SK-MEL-5 (cell line): ENCODE measurements at places on chromosomes 2 and 18. TPM values are rescaled to one million over a fixed set of nuclear protein-coding genes. Genes with fewer than 3 reads are reported as not detected.
A peak's percentile ranks its signal among the peaks of the same experiment; 100 is the strongest.

DNA sequence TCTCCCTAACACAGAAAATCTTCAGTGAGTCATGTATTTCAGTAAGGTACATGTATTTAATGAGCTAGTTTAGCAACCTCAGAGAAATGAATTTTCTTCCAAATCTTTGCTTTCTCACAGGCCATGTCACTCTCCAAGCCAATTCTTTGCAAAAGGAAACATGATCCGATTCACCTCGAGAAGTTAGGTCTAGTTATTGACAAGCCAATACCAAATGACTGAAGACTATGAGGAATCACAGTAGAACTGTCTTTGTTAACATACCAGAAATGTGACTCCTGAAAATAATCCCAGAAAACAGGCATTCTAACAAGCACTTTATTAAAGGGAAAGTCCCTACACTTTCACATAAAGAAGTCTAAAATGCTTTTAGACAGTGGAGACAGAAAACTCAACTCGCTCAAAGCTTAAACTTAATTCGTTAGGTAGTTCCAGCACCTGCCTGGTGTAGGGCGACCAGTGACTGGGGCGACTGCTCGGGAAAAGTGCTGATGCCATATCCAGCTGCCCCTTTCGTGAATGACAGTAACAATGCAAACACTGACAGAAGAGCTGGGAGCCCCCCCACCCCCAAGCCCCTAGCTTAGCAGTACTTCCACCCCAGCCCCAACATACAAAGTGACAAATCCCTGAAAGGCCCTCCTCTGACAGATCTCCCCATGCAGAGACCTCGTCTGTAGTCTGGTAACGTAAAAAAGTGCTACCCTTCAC, 1.8 kb downstream of the MEMO1 start:
- DNase-seq: peak; percentile 9

The NDC80 gene
- total RNA-seq: 27.7 and 28.5 TPM in 2 replicates

The TEKT4 gene
- total RNA-seq: not detected in 2 replicates

GRCh38 chr2:140695155-140695554, 1435.7 kb downstream of the LRP1B start:
- DNase-seq: peak; percentile 52

- no peak for DNase-seq
These were observed 112.9 kb upstream of the ACAA2 start for GRCh38 chr18:49926106-49926745.

The SLC8A1 gene
- 36.4 and 40.7 TPM in 2 replicates for total RNA-seq

GRCh38 chr2:232779934-232780333, 3.6 kb upstream of the KCNJ13 start:
- DNase-seq: no peak

DNA sequence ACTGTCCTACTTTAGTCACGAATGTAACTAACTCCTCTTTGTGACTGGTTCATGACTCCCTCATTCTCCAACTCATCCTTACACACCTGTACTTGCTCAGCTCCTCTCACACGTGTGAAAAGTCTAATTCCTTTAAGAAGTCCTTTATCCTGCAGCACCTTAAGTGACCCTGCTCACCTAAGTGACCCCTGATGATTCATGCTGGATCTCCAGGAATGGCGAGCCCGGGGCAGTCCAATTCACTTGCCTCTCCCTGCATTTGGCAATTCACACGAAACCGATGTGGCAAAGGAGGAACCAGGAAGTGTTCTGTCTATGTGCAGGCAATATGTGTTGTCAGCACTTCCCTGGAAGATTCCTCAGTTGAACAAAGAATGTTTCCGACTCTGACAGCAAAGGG, 189.8 kb upstream of the NABP1 start:
- DNase-seq: no peak

- no peak for DNase-seq
These were observed 24.4 kb downstream of the SCN9A start for GRCh38 chr2:166351319-166351718.

GRCh38 chr2:156615836-156616322, 179.7 kb downstream of the GPD2 start:
- DNase-seq: no peak

GRCh38 chr2:191554240-191554639, 123.7 kb upstream of the NABP1 start:
- DNase-seq: peak; percentile 32

- DNase-seq: peak; percentile 60
These were observed 17.7 kb downstream of the IWS1 start for GRCh38 chr2:127508631-127509034.

DNA sequence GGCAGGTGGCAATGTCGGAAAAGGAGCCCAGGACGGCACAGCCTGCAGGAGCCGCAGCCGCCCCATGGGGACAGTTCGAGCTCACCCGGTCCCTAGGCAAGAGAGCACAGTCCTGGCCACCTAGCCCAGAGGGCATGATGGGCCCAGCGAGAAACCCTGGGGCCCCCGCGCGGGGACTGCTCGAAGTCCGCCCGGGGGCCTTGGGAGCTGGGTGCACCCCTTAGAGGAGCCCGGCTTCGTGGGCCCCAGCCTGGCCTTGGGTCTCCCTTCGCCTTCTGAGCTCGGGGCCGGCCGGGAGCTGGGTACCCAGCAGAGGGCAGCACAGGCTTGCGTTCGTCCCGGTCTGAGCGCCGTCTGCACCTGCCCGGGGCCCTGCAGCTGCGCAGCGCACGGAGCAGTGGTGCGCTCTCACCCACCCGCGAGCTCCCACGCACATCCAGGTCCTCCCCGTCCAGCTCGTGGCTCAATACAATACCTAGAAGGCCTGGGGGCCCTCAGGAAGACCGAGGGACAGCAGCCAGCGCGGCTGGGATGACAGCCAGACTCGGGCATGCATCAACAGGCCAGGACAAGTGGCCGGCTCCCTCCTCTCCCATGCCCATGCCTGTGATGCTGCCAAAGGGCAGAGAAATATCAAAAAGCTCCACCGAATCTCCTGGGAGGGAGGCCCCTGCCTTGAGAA, 96.2 kb upstream of the ZNF532 start:
- peak; percentile 59 for DNase-seq

The ANKRD30BL gene
- not detected in 2 replicates for total RNA-seq
